ENCODE measurements at places on chromosomes 11 and 22.

DNA sequence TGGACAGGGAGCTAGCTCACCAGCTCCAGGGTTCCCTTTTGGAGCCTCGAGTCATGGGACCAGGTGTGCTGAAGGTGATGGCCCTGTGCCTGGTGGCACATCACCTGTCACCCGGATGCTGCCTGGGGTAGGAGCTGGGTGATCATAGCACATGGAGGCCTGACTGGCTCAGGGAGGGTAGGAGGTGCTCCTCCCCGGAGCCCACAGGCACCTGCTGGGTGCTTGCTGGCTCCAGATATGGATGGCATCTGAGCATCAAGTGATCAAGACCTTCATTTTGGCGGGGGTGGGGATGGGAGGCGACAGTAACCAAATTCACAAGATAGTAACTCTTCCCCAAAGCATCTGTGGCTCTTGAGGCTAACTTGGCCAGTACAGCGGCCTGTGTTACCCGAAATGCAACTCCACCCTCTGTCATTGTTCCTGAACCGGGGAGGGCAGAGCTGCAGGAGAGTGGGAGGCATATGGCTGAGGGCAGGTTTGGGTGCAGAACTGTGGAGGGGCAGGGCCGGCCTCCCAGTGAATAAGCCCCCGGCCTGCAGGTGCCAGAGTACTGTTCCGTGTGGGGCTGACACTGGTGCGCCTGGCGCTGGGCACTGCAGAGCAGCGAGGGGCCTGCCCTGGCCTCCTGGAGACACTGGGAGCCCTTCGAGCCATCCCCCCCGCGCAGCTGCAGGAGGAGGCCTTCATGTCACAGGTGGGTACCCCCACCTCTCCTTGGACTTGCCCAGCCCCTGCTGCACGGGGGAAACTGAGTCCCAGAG lies 4.7 kb downstream of the TBC1D10C start:
- no peak for DNase-seq

- no peak for DNase-seq
These were observed 1.5 kb upstream of the ANKRD42 start for GRCh38 chr11:83191986-83192385.

GRCh38 chr11:109894242-109894641 lies 198.9 kb upstream of the ZC3H12C start:
- DNase-seq: no peak

DNA sequence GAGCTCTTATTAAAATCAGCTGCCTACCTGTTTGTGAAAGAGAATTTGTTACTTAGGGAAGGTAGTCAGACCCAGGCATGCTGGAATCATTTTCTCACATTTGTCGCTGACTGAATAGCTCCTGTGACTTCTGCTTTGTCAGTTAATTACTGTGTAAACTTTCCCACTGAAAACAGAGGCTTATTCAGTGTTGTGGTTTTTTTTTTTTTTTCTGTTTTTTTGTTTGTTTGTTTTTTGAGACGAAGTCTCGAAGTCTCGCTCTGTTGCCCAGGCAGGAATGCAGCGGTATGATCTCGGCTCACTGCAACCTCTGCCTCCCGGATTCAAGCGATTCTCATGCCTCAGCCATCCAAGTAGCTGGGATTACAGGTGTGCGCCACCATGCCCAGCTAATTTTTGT lies 5.6 kb upstream of the LDLRAD3 start:
- DNase-seq: no peak

GRCh38 chr11:2744166-2744565 lies 44.4 kb upstream of the KCNQ1OT1 start:
- no peak for DNase-seq

DNA sequence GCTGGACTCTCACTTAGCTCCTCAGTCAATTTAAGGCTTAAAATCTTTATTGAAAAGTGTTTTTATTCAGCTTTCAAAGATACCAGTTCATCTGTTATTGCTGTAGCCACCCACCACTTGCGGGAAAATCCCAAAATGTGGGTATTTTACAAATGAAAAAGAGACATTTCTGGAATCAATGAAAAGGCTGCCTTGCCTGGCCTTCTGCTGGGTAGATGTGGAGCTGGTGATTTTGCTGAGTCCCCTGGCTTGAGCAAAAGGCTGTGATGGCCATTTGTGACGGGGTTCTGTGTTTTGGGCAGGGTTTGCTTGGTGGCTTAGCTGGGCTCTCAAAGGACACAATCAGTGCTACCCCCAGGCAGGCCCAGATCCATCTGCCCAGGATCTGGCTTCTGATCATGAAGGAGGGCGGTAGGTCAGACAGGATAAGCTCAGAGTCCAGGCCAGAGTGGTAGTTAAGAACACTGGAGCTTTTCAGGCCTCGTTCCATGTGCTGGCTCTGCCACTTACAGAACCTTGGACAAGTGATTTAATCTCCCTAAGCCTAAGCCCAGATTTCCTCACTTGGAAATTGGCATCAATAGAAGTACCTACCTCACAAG lies 36.1 kb downstream of the UBASH3B start:
- DNase-seq: no peak

DNA sequence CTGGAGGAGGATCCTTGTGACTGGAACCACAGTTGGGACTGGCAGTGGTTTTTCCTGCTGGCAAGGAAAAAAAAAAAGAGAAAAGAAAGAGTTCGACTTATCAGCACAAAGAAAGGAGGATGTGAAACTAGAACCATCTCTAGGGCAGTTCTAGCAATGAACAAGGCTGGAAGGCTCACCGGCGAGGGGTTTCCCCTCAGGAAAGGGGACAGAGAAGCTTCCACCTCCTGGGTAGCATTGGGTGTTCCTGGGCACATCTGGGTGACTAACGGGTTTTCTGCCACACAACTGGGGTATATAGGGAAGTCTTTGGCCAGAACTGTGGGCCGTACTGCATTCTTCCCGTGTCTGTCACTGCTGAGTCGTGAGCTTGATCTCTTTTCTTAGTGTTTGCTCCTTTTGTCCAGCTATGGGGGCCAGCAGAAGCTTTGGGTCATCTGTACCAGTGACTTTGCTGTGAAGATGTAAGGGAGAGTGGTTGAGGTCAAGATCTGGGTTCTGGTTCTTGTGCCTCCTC lies 109.4 kb upstream of the OR4B1 start:
- no peak for DNase-seq

- no peak for DNase-seq
These were observed 5.8 kb upstream of the PPP6R3 start for GRCh38 chr11:68454767-68455166.

- no peak for DNase-seq
These were observed 104.8 kb downstream of the ARHGAP42 start for GRCh38 chr11:100791860-100792259.

DNA sequence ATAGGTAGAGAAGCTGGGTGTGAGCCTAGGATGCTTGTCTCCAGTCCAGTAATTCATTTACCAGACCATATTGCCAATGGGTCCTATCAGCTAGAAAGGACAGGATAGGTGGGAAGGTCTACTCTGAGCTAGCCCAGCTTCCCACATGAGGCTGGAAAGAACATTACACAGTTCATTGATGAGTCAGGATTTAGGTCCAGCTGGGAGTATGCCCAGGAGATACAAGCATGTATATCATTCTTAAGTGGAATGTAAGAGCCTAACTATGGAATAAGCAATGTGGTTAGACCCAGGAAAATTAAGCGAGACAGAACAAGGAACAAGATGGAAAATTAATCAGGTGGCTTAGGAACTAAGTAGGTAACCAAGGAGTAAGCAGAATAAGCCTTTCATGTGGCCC lies 59.0 kb upstream of the TBCEL start:
- no peak for DNase-seq

GRCh38 chr11:47156333-47156732 lies 20.3 kb downstream of the ARFGAP2 start:
- no peak for DNase-seq

DNA sequence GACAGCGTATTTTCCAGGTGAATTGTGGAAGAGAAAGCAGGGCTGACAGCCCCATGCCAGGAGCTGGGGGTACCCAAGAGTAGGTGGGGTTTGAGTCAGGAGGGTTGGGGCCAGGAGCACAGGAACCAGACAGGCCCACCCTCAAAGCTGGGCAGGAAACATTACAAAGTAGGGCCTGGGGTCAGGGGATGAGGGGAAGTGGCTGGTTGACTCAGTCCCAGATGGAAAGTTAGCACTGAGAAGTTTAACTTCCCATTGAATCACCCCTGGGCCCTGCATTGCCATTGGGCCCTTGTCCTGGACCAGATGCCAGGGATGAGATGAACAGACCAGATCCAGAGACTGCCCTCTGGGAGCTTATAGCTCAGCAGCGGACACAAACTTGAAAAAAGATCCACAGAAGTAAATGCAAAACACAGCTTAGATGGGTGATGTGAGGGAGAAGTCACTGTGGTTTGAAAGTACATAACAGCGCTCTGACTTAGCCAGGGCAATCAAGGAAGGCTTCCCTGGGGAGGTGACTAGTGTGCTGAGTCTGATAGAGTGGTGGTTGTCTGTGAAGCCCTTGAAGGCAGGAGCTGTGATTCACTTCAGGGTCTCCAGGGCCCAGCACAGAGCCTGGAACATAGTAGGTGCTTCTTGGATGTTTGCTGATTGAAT lies 2.2 kb downstream of the MAFF start:
- no peak for DNase-seq

GRCh38 chr22:24517446-24517845 lies 22.3 kb downstream of the UPB1 start:
- no peak for DNase-seq

- DNase-seq: no peak
These were observed 88.1 kb downstream of the PIWIL4 start for GRCh38 chr11:94655291-94655690.

DNA sequence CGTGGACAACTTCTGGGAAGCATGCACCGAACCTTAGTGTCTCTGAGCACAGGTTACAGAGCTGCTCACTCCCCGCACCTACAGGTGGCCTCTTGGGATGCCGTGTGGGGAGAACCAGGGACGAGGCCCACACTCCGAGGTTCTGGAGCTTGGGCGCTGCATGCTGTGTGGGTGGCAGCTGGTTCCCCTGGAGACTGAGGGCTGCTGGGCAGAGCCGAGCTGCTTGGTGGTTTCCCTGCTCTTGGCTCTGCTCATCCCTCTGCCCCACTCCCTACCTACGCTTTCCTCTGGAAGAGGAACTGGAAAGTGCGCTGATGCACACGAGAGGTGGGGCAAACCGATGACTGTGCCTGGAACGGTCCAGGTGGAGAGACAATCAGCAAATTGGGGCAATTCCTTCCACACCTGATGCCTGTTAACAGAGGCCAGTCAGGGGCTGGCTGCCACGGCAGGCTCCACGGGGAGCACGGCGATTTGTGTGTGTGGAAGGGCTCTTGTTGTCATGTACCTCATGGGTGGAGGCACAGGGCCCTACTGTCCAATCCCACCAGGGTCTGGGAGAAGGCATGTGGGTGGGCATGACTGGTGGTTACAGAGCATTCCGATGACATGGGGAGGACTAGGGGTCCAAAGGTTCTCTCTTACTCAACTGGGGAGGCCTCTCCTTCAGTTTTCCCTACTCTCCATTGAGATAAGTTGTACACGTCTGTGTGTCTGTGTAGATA lies 60.9 kb downstream of the ST14 start:
- DNase-seq: no peak

- no peak for DNase-seq
These were observed 12.3 kb upstream of the MPEG1 start for GRCh38 chr11:59225017-59225416.

DNA sequence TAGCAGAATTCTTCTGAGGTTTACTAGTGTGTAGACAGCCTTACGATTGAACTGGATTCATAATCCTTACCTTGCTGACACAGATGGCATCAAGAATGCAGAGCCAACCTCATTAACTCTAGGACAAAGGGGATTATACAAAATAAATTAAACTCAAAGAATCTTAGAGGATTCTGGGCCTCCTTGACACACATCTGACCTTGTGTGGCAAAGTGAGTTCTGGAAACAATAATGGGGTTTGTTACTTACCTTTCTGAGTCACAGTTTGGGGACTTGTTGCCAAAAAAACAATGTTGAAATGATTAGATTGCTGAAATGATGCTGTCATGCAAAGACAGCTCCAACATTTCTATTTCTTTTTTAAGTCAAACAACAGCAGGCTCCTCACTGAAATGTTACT lies 179.1 kb upstream of the ISX start:
- no peak for DNase-seq

GRCh38 chr11:68012843-68013610 lies 2.9 kb downstream of the ALDH3B1 start:
- DNase-seq: no peak

- DNase-seq: no peak
These were observed 33.2 kb downstream of the TOLLIP start for GRCh38 chr11:1276041-1276790.

- no peak for DNase-seq
These were observed 562 bp downstream of the ZBED4 start for GRCh38 chr22:49853981-49854831.

GRCh38 chr22:46088541-46089311 lies 61.6 kb upstream of the PPARA start:
- no peak for DNase-seq

DNA sequence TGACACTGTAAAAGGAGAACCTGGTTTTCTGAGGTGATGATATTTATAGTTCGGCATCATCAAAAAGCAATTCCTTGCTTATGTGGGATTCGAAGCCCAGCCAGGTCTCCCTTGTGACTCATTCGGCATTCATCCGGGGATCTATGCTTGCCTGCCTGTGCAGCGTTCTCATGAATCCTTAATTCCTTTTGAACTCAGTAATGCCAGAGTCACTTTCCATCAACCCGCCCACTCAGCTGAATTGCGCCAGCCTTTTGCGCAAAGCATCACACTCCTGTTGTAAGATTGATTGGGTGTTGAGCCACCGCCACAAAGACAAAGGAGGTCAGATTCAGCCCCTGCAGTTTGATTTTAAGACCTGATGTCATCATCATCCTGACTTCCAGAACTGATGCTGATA lies 128.6 kb downstream of the SLC17A6 start:
- DNase-seq: no peak

- no peak for DNase-seq
These were observed 157.8 kb downstream of the KIF18A start for GRCh38 chr11:27949951-27950738.

GRCh38 chr22:36443198-36443770 lies 38.2 kb downstream of the TXN2 start:
- no peak for DNase-seq

GRCh38 chr11:110086892-110087309 lies 6.3 kb upstream of the ZC3H12C start:
- DNase-seq: no peak

All from stimulated activated CD8-positive, alpha-beta memory T cell treated with anti-CD3 and anti-CD28 coated beads, Interleukin-7, amount 100 ng/mL, for 1 hour (primary cell).